Activated CD8-positive, alpha-beta memory T cell treated with anti-CD3 and anti-CD28 coated beads for 48 hours (primary cell): ENCODE measurements at places on chromosomes 11 and 22.

DNA sequence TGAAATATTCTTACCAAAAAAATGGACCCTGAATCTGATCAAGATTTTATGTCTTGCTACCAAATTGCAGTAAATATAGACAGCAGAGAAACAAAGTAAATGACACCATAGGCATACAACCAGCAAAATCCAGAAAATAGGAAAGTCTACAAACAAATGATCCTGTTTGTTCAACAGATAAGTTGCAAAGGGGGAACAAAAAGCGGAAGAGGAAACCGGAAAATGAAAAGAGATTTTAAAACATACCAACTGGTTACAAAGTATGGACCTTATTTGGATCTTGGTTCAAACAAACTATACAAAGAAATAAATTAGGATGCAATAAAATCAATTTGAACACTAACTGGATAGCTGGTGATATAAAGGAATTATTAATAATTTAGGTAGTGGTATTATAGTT lies 92.0 kb downstream of the TMPRSS5 start:
- DNase-seq: no peak

GRCh38 chr11:1199241-1199750 lies 23.6 kb upstream of the MUC5B start:
- DNase-seq: no peak

DNA sequence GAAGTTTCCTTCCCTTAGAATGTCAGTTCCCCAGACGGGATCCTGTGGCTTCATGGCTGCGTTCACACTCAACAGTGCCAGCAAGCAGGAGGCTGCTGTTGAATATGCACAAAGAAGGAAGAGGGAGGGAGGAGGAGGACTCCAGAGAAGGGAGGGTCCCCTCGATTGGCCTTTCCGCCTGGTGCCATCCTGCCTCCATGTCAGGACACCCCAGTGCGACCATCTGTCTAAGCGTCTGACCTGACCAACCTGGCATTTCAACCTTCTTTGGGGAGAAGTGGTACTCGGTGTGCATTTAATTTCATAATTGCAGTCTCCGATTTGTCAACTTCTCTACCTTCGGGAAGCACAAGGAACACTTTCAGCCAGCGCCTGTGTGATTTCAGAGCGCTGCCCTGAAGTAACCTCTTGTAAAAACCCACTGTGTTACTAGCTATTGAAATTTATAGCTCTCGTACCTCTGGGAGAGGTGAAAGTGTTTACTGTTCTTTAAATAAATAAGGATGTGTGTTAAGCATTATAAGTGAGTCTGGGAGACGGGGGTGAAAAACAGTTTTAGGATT lies 1491.9 kb downstream of the TBC1D22A start:
- no peak for DNase-seq

- DNase-seq: no peak
Observed at GRCh38 chr11:132448334-132448995, 1078.0 kb downstream of the NTM start.

- peak; percentile 91 for DNase-seq
Observed at GRCh38 chr11:2428322-2428795, 16.0 kb downstream of the TRPM5 start.

DNA sequence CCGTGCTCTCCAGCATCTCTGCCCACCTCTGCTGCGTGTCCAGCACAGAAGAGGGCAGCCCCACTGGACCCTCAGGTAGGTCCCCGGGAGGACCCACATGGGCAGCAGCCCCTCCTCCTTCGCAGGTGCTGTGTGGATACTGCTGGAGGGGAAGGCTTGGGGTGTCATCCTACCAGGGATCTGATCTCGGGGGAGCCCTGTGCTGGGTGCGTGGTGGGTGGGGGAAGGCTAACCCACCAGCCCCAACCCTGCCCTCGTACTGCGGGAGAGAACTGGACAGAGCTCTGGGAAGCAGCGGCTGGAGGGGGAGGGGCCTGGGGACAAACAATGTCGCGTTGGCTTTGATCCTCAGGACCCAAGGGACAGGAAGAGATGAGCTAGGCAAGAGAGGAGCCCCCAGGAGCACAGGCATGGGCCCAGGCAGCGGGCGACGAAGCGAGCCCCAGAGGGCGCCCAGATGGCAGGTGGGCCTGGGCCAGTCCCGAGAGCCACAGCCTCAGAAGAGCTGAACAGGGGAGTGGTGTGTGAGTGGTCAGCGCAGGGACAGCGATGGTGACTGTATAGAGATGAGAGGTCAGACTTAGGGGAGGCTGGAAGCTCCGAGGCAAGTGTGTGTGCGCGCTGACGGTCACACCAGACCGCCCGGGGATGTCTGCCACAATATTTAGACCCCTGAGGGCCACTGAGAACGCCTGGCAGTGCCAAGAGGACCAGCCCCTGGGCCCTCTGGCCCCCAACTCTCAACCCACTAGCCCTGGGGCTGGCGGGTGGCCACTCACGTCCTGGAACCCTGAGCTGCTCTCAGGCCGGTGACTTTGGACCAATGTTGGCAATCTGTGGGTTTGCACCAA lies 1.4 kb upstream of the PIM3 start:
- DNase-seq: no peak

- DNase-seq: no peak
Observed at GRCh38 chr22:36467042-36467810, 14.2 kb downstream of the TXN2 start.

GRCh38 chr11:16925561-16926065 lies 88.6 kb downstream of the PLEKHA7 start:
- DNase-seq: no peak

GRCh38 chr22:49738006-49738405 lies 89.7 kb downstream of the BRD1 start:
- no peak for DNase-seq

DNA sequence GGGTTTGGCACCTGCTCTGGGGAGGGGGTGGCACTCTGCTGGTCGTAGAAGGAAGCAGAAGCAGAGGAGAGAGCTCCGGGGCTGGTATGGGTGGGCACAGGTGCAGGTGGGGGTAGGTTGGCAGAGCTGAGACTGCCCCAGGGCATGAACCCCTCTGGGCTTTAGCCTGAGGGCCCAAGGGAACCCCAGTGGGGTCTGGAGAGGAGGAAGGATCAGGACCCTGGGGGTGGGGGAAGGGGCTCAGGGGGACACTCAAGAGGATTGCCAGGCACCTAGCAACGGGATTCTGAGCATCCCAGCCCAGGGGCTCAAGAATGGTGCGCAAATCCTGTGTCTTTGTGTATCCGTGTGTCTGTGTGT lies 6.3 kb downstream of the ALDH3B2 start:
- DNase-seq: no peak

GRCh38 chr11:13169709-13170108 lies 107.9 kb upstream of the BMAL1 start:
- DNase-seq: no peak

DNA sequence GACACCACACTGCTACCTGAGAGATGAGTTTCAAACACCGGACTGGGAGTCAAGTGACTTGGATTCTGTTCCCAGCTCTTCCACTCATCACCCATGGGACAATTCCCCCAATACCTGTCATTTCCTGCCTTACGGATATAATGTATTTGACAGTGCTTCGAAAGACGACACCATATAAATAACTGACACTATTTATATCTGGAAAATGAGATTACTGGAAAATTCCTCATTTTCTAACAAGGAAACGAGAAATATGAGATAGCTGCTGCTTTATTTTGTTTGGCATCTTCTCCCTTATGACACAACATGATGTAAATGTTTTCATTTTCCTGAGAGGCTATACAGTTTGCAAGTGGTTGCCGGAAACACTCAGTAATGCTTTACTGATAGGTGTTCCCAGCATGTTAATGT lies 8.6 kb downstream of the HSCB start:
- DNase-seq: no peak

- DNase-seq: no peak
Observed at GRCh38 chr11:72700146-72700545, 25.9 kb upstream of the PDE2A start.

DNA sequence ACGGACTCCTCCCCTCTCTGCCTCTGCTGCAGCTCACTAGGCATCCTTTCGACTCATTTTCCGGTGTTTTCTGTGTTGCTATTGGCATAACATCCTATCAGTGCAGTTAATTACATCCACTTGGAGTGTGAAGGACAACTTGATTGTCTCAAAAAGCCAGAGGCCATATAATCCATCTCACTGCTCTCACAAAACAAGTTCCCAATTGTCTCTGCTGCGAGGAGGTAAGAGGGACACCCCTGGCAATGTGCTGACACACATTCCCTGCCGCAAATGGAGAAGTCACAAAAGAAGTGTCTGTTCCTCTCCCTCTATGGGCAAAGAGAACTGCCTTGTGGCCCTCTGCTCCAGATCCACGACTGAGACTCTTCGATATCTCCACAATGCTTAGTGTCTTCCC lies 618.4 kb downstream of the OPCML start:
- DNase-seq: no peak

DNA sequence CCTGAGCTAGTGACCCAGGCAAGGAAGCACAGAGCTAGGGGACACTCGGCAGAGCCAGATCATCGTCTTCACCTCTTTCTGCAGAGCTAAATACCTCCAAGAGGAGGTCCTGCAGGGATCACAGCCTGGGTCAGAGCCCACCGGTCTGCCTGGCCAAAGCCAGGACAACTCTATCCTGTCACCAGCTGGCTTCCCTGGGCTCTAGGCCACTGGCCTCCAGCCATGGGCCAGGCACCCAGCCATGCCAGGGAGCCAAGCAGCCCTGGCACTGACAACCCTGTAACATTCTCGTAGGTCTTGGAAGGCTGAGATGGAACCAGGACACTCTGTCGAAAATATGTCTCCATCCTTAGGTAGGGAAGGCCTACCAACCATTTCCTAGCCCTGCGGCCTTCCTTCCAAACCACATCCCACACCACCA lies 270.1 kb downstream of the BUD13 start:
- no peak for DNase-seq

DNA sequence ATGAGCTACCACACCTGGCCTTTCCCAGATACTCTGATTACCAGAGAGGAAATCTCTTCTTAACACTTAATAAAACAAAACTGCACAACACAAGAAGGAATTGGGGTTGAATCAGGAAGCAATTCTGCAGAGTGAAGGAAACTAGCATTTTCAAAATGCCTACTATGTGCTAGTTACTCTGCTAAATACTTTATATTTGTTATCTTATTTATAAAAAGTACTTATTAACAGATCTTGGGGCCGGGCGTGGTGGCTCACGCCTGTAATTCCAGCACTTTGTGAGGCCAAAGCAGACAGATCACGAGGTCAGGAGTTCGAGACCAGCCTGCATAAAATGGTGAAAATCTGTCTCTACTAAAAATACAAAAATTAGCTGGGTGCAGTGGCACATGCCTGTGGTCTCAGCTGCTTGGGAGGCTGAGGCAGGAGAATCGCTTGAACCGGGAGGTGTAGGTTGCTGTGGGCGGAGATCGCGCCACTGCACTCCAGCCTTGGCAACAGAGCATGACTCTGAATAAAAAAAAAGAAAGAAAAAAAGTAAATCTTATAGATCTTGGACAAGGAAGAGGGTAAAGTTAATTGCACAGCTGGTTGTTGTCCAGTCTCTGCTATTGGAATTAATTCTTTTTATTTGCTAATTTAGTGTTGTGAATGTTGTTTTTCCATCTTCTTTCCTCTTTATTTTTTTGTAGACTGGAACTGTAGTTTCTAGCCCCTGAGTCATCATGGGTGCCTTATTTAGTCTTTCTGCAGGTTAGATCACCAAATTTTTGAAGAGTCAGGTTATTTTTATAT lies 22.1 kb downstream of the TMEM135 start:
- DNase-seq: no peak

DNA sequence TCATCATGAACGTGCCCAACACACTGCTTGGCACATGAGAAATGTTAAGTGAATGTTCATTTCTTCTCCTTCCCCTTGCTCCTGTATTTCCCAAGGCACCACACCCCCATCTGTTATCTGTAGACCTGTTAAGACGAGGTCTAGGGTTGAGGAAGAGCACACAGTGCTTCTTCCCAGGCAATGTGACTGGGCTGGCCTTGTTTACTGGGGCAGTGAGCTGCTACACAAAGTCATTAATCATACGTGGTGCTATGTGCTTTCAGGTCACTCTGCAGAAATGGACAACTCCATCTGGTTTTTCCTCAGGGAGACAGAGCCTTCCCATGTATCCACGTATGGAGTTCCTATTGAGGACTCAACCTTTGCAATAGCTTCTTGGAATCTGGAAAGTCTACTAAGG lies 118.7 kb downstream of the KCNC1 start:
- DNase-seq: no peak

DNA sequence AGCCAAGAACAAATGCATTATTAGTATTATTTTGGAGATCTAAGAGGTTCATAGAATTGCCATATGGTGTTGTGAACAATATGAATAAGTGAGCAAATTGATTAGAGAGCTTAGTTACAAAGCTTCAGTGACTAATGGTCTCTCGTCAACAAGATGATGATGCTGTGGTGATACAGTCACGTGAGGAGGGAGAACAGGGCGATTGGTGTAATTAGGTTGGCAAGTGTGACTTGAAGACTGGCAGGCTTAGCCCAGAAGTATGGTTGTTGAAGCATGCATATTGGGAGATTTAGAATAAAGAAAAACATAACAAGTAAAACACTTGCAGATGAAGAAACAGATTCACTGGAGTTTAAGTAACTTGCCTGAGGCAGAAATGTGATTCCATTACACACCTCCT lies 100.6 kb upstream of the SORL1-AS1 start:
- no peak for DNase-seq

- DNase-seq: no peak
Observed at GRCh38 chr22:50282361-50283155, 12.4 kb upstream of the MAPK11 start.

DNA sequence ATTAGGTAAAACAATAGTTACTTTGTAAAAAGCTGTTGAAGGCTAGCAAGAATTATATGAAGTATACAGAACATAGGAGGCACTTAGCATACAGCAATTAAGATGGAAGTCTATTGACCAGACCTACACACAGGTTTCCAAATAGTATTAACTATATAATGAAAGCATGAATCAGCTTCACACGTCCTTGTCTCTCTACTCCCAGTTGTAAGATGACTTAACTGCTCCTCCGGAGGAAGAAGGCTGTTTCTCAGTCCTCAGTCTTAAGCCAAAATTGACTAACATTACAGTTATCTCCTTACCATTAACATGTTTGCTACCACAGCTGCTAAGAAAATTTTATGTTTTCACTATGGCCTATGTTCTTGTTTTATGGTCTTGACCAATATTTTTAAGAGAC lies 24.7 kb downstream of the SIK3 start:
- DNase-seq: no peak

DNA sequence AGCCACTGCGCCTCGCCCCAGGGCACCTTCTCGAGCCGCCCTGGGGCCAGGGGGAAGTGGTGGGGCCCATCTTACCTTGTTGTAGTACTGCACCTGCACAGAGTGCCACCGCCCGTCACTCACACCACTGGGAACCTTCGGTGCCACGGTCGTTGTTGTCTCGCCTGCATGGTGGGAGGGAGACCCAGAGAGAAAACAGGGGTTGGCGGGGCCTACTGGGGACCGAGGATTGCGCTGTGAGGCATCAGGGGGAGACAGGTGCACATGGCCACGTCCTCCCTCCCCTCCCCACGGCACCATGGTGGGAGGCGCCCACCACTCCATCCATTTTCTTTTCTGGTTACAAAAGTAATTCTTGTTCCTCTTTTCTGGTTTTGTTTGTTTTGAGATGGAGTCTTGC lies 97.8 kb downstream of the TRMU start:
- no peak for DNase-seq

GRCh38 chr11:23653071-23653675 lies 792.9 kb upstream of the CCDC179 start:
- DNase-seq: no peak
